ENCODE measurements at places on chromosomes 12 and 14.

GRCh38 chr12:33876618-33877017 is 145.7 kb upstream of the ALG10 start:
- DNase-seq, result no peak

- DNase-seq, result no peak
These were observed 78.0 kb downstream of the PRKCH start for GRCh38 chr14:61399365-61399764.

- DNase-seq, result no peak
These were observed 121.9 kb downstream of the GARIN6 start for GRCh38 chr12:99769396-99769980.

DNA sequence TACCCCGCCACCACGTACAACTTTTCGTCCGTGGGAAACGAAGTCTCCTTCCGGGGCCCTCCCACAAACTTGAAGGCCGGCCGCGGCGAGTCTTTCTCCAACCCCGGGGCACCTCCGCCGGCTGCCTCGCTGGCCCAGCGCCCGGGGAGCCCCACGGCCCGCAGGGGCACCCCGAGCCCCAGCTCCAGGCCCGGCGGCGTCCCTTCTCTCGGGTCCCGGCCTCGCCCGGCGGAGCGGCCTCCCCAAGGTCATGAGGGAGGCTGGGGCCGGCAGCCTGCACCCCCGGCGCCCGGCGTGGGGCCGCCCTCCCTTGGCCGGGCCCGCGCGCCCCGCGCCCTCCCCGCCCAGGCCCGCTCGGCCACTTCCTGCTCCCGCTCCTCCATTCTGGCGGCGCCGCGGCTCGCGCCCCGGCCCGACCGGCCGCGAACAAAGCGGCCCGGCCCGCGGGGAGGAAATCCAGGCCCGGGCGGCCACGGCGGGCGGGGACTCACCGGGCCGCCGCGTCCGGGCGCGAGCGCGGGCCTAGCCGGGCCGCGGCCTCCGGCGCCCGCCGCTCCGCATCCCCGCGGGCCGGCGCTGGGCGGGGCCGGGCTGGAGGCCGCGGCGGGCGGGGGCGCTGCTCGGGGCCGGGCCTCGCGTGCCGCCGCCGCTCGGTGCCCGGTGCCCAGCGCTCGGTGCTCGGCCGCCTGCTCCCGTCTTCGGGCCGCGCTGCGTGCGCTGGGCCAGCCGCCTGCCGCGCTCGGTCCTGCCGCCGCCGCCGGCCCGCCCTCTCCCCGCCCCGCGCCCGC is at the start of gene AKT1:
TSS of gene AKT1 (minus strand) at position 756 of the 788 bp plus-strand sequence. CDS start 3,105 bp downstream, outside the sequence.
- DNase-seq, result no peak

DNA sequence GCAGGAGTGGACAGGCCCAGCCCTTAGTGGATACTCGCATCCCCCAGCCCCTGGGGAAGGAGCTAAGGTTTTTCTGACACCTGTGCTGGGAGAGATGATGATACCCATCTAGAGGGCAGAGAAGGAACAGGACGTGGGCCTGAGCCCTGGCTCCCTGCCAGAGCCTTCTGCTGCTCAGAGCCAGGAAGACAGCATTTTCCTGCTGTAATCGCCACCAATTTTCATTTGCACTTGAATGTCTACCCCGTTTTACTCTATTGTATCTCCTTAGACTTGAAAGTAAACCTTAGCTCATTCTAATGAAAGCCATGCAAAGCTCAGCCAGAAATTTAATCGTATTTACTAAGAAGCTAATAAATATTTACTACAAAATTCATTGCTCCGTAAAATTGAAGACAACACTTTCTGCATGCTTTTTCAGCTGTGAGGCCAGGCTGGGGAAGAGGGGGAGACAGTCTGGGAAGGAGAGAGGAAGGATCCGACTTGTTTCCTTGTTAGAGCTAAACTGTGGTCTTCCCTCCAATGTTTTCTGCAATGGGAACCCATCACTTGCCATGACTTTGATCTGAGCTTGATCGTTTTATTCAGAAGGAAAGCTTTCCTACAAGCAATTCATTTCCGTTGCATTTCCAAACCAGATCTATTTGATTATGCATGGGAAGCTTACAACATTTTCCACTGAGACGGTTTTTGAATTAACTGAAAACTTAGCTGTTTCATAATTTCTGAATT is 17.6 kb upstream of the TRAF3 start:
- no peak for DNase-seq

DNA sequence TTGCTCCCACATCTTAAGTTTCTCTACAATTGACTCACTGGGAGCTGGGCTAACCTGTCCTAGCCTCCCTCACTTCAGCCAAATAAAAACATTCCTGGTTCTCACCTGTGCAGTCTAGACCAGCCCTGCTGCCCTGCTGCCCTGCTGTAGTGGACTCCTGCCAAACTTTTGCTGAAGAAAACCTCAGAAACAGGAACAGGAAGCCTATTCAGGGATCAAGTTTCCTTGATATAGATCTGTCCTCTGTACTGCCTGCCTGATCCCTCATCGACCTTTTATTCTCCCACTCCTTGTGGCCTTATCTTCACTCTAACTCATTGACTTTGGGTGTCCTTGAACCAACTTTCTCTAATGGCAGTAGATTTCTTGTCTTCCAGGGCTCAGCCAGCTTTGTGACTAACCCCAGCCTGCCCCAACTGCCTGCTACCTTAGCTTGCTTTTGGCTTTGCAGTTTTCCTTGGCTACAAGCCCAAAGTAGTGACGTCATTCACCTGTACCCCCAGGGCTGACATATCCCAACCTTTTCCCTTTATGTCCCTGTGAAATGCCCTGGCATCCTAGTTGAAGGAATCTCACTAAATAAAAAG is 234.8 kb downstream of the DUSP6 start:
- no peak for DNase-seq

DNA sequence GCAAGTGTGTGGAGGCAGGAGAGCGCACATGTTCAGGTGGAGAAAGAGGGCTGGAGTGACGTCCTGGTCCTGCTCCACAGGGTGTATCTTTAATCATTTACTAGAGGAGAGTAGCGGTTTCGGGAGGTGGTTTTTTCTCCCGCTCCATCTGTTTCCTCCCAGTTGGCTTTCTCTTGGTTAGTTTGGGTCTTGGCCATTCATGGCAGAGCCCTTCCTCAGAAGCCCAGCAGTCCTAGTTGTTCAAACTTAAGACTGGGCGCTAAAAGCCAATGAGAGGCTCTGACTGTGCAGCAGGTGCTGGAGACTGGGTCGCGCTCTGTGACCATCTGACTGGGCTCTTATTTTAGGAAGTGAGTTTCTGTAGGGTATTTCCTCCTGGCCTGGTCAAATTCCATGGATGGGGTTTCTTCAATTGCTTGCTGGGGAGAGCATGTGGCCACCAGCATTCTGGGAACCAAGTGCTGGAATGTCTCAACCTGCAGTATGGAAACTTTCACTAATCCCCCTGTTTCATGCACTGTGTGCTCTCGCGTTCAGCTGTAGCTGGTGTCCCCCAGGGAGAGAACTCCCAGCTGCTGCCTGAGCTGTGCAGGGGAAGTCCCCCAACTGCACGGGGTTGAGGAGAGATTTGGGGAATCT is 27.4 kb upstream of the TSPAN9 start:
- no peak for DNase-seq

- no peak for DNase-seq
These were observed 15.8 kb downstream of the FOXA1 start for GRCh38 chr14:37579274-37579673.

- no peak for DNase-seq
These were observed 20.6 kb downstream of the RERG start for GRCh38 chr12:15200641-15201040.

GRCh38 chr14:77603654-77604255 is 12.7 kb downstream of the SPTLC2 start:
- DNase-seq, result peak; percentile 22

DNA sequence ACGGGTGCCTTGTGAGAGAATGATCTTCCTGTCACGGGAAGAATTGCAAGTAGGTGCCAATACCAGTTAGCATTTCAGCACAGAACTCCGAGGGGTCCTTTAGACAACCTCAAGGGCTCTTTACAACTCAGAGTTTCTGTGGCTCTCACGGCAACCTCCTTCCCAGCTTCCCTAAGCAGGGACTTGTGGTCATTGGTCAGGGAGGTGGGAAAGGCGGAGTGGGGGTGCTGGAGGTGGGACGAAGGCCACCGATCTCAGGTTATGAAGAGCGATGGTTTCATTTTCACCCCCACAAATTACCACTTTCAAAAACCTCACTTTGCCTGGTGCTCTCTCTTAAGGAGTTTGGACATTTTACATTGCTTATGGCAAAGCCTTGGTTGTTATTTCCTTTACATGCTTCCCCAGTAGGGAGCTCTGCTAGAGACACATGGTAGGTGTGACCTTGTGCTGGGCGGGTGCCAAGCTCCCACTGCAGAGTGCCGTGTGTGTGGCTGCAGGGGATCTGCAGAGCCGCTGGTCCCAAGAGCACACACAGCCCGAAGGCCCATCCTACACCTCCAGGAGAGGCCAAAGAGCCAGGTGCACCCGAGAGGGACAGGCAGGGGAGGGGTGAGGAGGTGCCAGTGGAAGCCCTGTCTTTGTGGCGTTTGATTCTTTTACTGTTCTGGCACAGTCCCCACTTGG is 21.4 kb downstream of the BCL2L14 start:
- DNase-seq, result no peak

DNA sequence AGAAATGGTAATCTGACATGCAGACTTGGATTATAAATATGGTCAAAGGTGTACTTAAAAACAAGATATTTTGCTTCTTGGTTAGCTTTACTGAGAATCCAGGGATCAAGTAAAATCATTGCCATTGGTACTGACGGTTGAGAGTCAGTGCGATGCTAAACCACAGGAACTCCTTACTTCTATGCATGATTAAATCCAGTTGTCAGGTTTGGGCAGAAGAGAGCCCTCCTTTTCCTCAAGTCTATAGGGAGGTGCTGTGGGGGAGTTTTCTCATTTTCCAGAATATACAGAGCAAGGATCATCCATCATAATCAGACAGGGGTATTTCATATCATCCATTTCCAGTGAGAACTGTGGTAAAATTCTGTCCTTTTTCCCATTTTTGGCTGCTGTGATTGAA is 839.1 kb downstream of the NRXN3 start:
- DNase-seq, result no peak

DNA sequence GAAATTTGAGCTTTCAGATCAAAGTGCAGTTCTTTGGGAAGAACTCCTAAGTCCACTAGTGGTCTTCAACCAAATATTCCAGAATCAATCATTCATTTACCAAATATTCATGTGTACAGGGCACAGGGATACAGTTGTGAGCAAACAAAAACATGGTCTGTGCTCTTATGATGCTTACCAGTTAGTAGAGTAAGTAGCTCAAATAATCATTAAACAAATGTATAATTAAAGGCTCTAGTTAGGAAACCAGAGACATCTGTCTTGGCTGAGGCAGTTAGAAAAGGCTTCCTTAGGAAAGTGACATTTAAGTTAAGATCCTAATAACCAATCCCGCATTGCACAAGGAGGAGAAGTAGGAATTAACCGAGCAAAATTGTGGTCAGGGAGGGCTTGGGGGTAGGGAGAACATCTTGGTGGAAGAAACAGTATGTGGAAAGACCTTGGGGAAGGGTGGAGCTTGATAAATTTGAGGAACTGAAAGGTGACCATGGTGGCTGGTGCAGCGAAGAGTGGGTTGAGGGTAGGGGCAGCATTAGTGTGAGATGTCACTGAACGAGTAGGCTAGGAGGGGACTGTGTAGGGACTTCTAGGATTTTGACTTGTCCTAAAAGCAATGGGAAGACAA is 40.0 kb downstream of the PEBP1 start:
- DNase-seq, result no peak

GRCh38 chr14:78593949-78594348 is 423.8 kb downstream of the NRXN3 start:
- DNase-seq, result no peak

DNA sequence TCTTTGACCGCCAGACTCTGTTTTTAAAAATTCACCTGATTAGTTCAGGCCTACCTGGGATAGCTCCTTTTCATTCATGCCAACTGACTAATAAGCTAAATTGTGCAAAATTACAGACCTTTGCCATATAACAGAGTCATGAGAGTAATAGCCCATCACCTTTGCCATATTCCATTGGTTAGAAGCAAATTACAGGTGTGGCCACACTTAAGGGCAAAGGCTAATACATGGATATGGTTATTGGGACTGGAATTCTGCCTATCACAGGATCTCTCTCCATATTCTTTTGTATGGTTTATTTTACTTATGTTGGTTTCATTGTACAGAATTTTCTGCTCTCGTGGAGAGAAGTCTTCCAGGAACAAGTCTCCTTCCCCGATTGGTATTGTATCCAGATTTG is 115.2 kb downstream of the EGLN3 start:
- DNase-seq, result no peak

DNA sequence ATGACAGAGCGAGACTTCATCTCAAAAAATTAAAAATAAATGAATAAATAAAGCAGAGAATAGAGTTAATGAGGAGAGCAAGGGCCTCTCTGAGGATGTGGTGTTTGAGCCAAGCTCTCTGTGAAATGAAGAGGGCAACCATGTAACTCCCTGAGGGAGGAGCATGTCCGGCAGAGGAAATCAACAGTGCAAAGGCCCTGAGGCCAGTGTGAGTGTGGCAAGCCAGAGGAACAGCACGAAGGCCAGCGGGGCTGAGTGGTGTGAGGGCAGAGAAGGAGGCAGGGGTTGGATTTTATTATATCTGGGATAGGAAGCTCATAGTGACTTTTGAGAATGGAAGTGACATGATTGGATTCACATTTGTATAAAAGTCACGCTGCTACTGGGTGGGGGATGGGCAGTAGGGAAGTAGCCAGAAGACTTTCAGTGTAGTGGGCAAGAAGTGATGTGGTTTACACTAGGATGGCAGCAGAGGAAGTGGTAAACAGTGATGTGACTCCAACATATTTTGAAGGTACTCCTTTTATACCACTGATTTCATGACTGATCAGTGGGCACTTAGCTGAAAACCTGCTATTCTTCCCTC is 10.3 kb upstream of the LRP1-AS start:
- no peak for DNase-seq

DNA sequence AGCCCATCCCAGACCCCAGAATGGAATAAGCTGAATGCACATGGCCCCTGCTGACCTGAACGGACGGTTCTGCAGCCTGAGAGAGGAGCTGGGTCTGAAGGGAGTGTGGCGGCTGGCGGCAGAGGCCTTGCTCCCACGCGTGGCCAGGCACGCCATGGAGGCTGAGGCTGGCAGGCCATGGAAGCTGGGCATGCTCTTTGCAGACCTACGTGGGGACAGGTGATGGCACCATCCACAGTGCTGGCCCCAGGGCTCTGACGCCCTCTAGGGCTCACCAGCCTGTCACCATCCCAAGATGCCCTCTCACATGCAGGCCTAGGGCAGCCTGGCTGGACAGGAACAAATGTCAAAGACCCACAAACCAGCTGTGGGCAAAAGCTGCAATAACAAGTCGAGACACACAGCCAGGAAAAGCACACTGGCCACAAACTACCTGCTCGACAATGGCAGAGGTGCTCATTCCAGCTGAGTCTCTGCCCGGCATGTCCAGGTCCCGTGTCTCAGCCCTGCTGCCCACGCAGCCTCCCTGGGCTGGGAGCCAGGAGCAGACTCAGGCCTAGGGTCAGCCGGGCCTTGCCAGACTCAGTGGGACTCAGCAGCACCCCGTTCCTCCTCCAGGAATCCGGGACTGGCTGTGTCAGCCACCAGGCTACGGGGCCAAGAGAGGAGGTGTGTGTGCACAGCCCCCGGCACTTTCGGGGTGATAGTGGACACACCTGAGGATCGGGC is 19.7 kb downstream of the BTBD6 start:
- peak; percentile 74 for DNase-seq

- no peak for DNase-seq
These were observed 144.7 kb upstream of the RFLNA start for GRCh38 chr12:124150168-124150567.
